ENCODE measurements at places on chromosomes 5 and 9.

- DNase-seq = no peak
Measured at GRCh38 chr9:88925481-88925880, 65.8 kb upstream of the S1PR3 start.

- DNase-seq = peak; percentile 33
Measured at GRCh38 chr9:91100878-91101450, 260.8 kb downstream of the AUH start.

DNA sequence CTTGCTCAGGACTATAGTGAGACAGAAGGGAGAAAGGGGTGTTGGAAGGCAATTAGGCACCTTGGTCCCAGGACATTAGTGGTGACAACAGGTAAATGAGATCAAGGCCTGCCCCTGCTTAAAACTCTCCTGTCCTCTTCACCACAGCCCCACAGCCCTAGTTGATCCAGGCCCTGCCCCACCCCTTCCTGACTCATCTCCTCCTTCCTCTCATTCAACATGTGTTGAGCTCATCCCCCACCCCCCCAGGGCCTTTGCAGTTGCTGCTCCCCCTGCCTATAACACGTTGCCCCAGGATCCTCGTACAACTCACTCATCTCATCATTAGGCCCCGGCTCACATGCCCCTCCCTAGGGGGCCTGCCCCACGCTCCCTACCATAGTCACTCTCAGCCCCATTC is 66.8 kb downstream of the TSPAN17 start:
- DNase-seq = no peak

DNA sequence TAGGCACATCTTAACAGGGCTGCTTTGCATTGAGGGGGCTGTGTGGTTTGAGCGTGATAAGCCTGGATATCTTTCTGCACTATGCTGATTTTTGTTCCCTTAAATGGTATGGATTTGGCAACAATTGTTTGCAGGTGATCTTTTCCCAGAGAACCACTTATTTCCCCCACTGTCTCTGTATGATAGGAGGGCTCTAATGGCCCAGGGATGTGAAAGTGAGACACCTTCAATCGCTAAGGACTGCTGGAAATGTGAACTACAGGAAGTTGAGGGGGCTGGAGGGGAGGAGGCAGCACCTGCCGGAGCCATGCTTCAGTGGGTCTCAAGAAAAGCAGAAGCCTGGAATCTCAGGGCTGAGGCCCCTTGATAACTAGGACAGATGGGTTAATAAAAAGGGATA is 29.4 kb downstream of the SYK start:
- DNase-seq = no peak

DNA sequence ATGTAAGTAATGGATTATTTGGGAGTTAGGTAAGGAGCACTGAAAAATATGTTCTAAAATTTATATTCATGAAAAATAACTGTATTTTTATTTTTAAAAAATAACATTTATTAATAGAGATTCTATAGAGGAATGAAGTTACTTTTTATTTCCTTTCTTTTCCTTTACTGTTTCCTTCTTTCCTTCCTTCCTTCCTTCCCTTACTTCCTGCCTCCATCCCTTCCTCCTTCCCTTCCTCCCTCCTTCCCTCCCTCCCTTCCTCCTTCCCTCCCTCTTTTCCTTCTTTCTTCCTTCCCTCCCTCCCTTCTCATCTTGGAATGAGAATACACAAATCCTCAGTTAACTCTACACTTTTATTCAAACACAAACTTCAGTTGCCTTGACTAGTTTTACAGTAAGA is 560.1 kb downstream of the RAB3C start:
- no peak for DNase-seq

DNA sequence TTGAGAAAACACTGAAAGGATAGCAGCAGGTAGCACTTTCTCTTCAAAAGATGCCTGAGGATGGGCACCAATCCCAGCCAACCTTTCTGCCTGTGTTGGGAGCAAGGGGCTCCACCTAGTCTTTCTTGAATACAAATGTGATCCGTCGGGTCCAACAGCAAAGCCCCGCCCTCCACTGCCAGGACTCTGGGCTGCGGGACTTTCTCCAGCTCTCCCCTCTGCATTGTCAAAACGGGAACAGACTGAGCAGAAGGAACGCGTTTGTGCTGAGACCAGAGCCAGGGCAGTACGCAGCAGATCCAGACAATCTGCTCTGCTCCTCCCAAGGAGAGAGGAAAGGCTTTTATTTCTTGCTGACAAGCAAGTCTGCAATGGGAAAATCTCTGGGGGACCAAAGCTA is 139.7 kb downstream of the SEC61B start:
- no peak for DNase-seq

DNA sequence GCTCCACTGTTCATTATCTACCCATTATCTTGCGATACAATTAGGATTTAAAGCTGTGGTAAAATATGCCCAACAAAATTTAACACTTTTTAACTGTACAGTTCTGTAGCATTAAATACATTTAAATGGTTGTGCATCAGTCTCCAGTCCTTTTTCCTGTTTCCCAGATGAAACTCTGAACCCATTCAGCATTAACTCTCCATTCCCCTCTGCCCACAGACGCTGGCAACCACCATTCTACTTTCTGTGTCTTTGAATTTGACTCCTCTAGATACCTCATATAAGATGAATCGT is 2.9 kb upstream of the TRIM7 start:
- DNase-seq = no peak

Data from activated naive CD8-positive, alpha-beta T cell treated with anti-CD3 and anti-CD28 coated beads, Interleukin-2, amount 50 U/mL, for 24 hours (primary cell).